Activated CD4-positive, alpha-beta T cell treated with anti-CD3 and anti-CD28 coated beads, Interleukin-2, amount 10 ng/mL, durations not matched to agents 7 days and 5 days (primary cell): ENCODE measurements at places on chromosomes 7 and 10. TPM values are rescaled to one million over a fixed set of nuclear protein-coding genes. Genes with fewer than 3 reads are reported as not detected.

LRRC18 gene
- not detected for total RNA-seq

- no peak for DNase-seq
Measured at GRCh38 chr7:86966916-86967315, 92.5 kb downstream of the ELAPOR2 start.

- no peak for DNase-seq
Measured at GRCh38 chr7:55657654-55658053, 85.4 kb upstream of the VOPP1 start.

GRCh38 chr7:28799619-28800018, 158.5 kb downstream of the TRIL start:
- DNase-seq, result no peak

DNA sequence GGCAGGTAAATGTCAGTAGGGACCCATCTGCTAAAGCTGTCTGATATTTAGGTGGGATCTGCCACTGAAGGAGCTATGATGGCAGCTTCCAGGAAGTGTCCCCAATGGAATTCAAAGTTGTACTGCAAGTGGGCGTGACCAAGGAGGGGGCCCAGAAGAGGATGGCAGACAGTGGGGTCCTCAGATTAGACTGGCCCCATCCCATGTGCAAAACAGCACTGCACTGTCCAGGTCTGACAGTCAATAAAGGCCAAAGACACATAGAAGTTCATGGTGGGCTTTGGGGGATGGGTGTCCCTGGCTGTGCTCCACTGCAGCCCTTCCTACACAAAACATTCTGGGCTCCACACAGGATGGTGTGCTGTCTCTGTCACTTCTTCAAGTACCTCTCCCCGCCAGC, 49.8 kb upstream of the SORCS1 start:
- no peak for DNase-seq
